NCI-H1092 treated with DMSO at 0.1 percent for 48 hours (cell line): ENCODE measurements at places on chromosomes 6 and 20.

DNA sequence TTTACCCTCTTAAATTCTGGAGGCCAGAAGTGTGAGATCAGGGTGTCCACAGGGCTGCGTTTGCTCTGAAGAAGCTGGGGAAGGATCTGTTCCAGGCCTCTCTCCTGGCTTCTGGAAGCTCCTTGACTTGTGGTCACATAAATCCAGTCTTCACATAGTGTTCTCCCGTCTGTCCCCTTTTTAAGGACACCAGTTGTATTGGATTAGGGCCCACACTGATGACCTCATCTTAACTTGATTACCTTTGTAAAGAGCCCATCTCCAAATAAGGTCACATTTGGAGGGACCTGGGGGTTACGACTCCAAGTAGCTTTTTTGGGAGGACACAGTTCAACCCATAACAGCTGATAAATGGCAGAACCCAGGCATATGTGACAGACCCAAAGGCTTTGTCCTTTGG lies 20.0 kb upstream of the WFDC2 start:
- DNase-seq = no peak

GRCh38 chr6:105898286-105898685 lies 187.8 kb upstream of the PRDM1 start:
- no peak for DNase-seq

DNA sequence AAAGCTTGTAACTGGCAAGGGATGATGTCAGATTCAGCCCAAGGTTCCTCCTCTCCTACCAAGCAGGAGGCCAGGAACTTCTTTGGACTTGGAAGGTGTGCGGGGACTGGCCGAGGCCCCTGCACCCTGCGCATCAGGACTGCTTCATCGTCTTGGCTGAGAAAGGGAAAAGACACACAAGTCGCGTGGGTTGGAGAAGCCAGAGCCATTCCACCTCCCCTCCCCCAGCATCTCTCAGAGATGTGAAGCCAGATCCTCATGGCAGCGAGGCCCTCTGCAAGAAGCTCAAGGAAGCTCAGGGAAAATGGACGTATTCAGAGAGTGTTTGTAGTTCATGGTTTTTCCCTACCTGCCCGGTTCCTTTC lies 14.4 kb downstream of the TNFAIP3 start:
- DNase-seq = no peak

GRCh38 chr20:52963131-52963530 lies 9.0 kb upstream of the TSHZ2 start:
- no peak for DNase-seq

DNA sequence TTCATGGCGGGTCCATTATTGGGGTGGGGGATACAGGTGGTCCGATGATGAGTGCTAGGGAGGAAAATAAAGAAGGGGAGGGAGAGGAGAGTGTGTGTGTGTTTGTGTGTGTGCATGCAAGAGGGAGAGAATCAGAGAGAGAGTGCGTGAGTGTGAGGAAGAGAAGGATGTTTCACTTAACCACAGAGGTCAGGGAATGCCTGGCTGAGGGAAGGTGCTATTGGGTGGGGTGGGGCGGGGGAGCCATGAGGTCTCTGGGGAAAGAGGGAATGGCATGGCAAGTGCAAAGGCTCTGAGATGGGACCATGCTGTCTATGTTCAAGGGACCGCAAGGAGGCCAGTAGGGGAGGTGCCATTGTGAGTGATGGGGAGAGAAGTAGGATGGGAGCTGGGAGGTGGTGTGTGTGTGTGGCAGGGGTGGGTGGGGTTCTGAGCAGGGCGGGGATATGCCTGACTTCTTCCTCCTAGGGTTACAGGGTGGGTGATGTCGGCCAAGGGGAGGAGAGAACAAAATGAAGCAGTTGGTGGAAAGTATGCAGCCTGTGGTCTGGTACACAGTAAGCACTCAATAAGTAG lies 23.0 kb downstream of the CEBPB start:
- DNase-seq = no peak

- DNase-seq = peak; percentile 61
Measured at GRCh38 chr20:21090721-21091120, 15.4 kb downstream of the LINC00237 start.

GRCh38 chr6:125439512-125439911 lies 137.7 kb upstream of the HDDC2 start:
- DNase-seq = no peak

DNA sequence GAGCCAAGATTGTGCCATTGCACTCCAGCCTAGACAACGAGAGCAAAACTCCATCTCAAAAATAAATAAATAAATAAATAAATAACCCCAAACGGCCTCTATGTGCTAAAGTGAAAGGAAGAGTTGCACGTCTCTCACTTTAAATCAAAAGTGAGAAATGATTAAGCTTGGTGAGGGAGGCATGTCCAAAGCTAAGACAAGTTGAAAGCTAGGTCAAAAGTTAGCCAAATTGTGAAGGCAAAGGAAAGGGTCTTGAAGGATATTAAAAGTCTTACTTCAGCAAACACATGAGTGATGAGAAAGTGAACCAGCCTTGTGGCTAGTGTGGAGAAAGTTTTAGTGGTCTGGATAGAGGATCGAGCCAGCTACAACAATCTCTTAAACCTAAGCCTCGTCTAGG lies 14.3 kb downstream of the ZBP1 start:
- DNase-seq = no peak

DNA sequence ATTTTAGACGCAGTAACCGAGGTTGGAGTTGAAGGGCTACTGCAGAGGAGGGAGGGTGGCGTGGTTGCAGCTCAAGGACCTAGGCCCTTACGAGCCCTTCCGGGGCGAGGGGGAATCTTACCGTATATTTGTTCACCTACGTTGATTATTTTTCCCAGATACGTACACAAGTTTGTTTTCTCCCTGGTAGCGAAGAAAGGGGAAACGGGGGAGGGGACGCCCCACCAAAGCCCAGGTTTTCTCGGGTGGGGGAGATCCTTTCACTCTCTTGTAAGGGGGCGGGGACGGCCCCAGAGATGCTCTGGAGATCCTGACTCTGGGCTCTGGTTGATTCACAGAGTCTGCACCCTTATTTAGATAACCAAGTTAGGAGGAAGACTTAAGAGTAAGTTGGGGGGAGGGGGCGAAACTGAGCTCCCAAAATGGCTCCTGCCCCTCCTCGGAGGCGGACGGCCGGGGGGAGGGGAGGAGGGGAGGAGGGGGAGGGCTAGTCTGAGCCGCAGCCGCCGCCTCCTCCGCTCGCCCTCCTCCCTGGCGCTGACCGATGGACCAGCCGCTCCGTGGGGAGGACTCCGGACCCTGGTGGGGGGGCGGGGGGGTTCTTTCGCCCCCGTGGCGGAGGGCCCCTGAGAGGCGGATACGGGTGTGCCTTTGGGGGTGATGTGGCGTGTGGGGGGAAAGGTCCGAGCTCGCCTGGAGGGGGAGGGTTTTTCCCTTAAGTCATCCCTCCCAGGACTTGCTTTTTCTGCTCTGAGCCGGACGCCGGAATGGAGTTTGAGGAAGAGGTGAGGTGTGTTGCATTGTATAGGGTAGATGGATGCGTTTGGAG lies 2.2 kb downstream of the BRD2 start:
- peak; percentile 63 for DNase-seq

DNA sequence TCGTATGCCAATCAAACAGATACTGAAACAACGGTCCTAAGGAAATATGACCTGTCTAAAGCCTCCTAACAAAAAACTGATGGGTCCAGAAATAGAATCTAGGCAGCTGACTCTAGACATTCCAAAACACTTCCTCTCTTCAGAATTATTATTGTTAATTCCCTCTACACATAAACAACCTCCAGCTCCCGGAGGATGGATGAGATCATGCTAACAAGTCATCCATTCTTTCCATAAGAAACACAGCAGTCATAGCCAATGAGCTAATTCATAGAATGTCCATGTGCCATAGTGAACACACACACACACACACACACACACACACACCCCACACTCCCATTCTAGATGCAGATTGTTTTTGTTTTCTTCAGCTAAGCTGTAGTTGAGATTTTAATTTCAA lies 44.3 kb downstream of the HDGFL1 start:
- no peak for DNase-seq

- no peak for DNase-seq
Measured at GRCh38 chr6:3850451-3851203, 1.5 kb downstream of the FAM50B start.

GRCh38 chr6:158233214-158233795 lies 65.2 kb downstream of the GTF2H5 start:
- DNase-seq = no peak

DNA sequence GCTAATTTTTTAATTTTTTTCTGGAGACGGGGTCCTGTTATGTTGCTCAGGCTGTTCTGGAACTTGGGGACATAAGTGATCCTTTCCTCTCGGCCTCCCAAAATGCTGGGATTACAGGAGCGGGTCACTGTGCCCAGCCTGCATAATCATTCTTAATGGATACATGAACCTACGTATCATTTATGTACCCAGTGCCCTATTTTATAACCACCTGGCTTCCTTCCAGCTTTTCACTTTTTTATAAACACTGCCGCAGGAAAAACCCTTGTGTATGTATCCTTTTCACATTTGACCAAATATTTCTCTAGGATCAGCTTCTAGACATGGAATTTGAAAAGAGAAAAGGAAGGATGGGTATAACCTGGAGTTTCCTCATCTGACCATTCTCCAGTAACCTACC lies 85.6 kb upstream of the RIN2 start:
- DNase-seq = peak; percentile 5

- peak; percentile 38 for DNase-seq
Measured at GRCh38 chr6:166957087-166957804, 896 bp upstream of the RNASET2 start.

- DNase-seq = no peak
Measured at GRCh38 chr20:60262967-60263603, 304.9 kb downstream of the CDH26 start.

- DNase-seq = no peak
Measured at GRCh38 chr20:53940360-53940702, 130.1 kb downstream of the BCAS1 start.

GRCh38 chr6:17932330-17932852 lies 55.0 kb downstream of the KIF13A start:
- DNase-seq = no peak

DNA sequence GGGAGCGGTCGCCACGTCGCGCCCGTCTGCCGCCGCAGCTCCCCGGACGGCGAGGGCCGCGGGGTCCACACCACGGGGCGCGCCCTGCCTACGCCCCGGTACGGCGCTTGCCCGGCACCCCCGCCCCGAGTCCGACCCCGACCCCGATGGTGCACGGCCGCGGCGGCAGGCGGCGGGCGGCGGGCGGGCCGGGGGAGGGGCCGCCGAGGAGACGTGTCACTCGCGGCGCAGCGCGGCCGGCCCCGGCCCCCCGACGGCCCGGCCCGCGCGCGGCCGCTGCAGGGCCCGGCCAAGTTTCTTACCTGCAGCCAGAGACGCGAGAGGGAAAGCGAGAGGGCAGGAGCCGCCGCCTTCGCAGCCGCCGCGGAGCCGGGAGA lies 328 bp downstream of the RRBP1 start:
- no peak for DNase-seq
